ENCODE measurements at places on chromosomes 16 and 17.

DNA sequence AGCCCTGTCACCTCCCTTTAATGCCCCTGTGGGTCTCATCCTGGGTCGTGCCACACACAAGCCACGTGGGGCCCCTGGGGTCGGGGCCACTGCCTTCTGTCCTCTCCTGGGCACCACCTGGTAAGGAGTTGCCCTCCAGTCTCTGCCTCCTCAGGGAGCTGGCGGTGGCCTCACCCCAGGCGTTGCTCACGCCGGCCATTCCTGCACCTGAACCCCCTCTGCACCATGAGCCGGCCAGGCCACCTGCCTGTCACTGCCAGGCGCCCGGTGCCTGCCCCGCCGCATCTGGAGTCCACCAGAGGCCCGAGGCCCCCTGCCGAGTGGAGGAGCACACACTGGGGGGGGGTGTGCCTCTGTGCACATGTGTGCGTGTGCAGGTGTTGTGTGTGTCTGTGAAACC lies 10.4 kb downstream of the NHERF2 start:
- DNase-seq, result no peak

GRCh38 chr16:12763517-12763916 lies 40.2 kb downstream of the CPPED1 start:
- no peak for DNase-seq

DNA sequence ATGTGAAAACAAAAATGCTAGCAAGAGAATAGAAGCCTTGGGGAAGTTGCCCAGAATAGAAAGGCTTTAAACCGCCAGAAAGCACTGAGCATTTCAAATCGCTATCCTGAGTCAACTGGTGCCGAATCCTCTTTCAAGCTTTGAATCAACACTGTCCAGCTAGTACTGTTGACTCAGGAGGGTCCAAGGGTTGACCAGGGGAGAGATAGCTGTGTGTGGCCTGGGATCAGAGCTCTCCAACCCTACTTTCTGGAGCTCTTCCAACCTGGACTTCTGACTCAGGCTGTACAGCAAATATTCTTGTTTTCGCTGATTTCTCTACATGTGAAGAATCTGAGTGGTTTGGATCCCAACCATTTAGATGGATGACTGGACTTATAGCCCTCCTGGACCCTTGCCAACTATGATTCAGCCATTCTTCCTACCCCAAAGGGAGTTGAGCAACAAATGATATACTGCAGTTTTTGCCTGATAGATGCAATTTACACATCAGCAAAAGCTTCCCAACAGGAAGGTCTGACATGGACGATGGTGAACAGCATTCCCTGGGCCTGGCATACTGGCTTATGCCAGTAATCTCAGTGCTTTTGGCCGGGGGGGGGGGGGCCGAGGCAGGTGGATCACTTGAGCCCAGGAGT lies 154.0 kb upstream of the SDK2 start:
- no peak for DNase-seq

GRCh38 chr16:19348578-19349315 lies 63.2 kb downstream of the CLEC19A start:
- DNase-seq, result peak; percentile 12

DNA sequence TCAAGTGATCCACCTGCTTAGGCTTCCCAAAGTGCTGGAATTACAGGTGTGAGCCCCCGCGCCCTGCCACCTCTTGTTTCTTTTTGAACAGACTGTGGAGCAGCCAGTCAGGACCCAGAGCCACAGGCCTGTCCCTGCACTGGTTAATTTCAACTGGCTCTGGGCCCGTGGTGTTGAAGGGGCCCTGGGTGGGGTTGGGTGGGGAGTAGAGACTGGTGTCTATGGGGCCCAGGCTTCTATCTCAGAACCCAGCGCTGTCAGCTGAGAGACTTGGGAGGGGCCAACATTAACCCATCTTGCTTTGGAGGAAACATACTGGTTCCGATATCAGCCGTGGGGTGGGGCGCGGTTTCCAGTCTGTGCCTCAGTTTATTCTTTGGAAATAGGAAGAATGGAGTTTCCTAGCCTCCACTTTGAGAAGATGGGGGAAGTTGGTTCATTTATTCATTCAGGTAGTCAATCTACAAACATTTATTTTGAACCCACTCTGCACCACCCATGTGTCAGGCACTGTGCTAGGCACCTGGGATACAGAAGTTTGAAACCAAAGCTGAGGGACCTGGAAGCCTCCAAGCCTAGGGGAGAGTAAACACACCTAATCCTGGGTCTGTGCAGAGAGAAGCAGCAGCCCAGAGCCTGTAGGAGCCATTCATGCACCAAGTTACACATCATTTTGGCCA lies 15.5 kb upstream of the SLC4A1 start:
- DNase-seq, result no peak

GRCh38 chr16:85046472-85046916 lies 18.9 kb downstream of the KIAA0513 start:
- DNase-seq, result no peak

- DNase-seq, result no peak
These were observed 45.4 kb downstream of the NFATC3 start for GRCh38 chr16:68130520-68130919.

DNA sequence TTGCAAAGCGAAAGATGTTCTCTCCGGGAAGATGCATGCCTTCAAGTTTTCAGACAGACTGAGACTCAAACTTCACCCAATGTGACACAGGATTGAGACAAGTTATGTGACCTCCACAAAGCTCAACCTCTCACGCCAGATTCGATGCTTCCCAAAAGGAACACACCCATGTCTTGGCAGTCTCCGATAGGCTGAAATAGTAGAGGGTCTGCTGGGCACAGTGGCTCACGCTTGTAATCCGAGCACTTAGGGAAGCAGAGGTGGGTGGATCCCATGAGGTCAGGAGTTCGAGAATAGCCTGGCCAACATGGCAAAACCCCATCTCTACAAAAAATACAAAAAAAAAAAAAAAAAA lies 22.1 kb downstream of the ZFHX3 start:
- no peak for DNase-seq

- DNase-seq, result no peak
These were observed 320.1 kb upstream of the MAF start for GRCh38 chr16:79920685-79921084.

GRCh38 chr17:20154286-20155000 lies 145.3 kb downstream of the SPECC1 start:
- DNase-seq, result no peak

- DNase-seq, result no peak
These were observed 16.7 kb downstream of the RHOT1 start for GRCh38 chr17:32158870-32159585.

GRCh38 chr17:21124086-21124485 lies 2.7 kb upstream of the DHRS7B start:
- DNase-seq, result no peak

DNA sequence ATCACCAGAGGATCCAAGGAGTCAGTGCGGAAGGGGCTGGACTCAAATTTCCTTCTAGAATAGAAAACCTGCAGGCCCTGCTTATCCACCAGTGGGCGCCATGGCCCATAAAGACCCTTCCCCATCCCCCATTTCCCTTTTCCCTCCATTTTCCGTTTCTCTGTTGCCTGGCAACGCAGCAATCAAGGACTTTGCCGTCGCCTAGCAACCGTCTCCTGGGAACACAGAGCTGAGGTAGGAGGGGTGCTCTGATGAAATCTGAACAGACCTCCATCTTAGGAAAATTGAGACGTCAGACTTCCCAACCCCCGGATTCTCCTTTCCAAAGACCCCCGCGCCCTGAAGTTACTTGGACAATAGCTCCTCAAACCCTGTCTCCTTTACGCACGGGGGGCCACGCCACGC lies 5.7 kb downstream of the DLG4 start:
- DNase-seq, result peak; percentile 100

DNA sequence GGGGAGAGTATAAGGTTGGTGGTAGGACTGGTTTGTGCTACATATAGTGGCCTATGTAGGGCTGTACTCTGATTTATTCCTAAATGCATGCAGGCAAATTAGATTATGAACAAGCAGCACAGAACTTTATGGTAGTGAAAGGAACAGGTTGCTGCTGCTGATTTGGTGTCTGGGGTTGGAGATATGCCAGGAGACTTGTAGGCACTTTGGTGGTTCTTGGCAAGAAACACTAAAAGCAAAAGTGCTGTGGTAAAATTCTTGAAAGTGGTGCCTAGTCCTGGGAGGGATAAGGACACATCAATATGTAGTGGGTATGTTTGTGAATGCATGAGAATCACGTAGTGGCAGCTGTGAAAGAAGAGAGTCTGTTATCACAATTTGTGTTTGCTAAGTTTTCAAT lies 2126.0 kb downstream of the TP53TG3F start:
- DNase-seq, result no peak

- DNase-seq, result no peak
These were observed 96.9 kb downstream of the RBFOX3 start for GRCh38 chr17:79513820-79514535.

DNA sequence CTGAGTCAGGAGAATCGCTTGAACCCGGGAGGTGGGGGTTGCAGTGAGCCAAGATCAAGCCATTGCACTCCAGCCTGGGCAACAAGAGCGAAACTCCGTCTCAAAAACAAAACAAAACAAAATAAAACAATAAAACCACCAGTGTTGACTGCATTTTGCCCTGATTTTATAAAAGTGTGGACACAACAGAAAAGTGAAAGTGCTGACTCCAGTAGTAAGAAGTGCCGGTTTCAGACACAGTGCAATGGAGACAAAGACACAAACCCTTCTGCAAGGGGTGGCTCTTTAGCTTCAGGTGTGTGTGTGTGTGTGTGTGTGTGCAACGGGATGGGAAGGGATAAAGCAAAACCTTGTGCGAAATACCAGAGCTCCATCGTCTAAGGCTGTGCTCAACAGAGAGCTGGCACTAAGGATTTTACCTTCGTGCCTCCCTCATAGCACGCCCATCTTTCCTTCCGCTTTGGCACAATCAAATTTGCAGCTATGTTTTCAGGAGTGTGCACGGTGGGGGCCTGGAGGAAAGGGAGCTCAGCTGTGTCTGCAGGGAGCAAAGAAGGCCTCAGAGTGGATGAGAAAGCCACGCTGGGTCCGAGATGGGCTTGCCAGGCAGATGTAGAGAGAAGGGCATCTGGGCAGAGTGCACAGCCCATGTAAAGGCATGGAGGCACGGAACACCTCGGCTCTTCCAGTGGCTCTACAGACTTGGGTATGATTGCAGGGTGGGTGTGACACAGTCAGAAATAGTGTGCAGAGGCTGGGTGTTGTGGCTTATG lies 15.5 kb downstream of the MXRA7 start:
- DNase-seq, result no peak

DNA sequence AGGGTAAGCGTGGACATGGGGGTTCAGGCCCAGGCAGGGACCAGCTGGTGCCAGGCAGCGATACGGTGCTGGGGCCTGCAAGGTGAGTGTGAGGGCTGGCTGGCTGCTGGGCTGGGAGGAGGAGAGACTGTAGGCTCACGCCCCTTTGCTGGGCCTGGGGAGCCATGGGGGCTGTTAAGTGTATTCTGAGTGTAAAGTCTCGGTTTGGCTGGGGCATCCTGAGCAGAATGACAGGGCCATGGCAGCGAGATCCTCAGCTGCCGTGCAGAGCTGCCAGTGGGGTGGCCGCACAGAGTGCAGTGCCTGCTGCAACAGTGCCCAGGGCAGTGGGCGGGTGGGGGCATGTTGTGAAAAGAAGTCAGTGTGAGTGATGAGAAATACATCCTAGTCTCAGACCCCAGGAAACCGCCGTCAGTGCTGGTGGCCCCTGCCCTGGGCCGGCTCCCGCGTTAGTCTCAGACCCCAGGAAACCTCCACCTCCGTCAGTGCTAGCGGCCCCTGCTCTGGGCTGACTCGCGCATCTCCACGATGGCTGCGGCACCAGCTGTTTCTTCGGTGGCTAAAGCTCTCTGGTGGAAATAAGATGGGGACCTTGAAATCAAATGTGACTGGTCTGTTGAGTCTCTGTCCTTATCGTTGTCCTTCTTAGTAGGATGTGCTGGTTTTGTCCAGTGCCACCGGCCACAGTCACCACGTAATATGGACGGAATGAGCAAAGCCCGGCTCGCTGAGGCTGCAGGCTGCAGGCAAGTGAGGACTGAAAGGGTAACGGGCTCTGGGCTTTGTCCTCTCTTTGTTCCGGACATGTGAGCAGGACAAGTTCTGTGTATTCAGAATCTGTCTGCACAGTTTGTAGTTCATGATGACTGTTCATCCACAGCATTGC lies 22.9 kb downstream of the ACSF3 start:
- no peak for DNase-seq

- DNase-seq, result no peak
These were observed 124.1 kb upstream of the RCVRN start for GRCh38 chr17:10029129-10029528.

- DNase-seq, result no peak
These were observed 47.3 kb downstream of the ZCCHC14 start for GRCh38 chr16:87445486-87445885.

DNA sequence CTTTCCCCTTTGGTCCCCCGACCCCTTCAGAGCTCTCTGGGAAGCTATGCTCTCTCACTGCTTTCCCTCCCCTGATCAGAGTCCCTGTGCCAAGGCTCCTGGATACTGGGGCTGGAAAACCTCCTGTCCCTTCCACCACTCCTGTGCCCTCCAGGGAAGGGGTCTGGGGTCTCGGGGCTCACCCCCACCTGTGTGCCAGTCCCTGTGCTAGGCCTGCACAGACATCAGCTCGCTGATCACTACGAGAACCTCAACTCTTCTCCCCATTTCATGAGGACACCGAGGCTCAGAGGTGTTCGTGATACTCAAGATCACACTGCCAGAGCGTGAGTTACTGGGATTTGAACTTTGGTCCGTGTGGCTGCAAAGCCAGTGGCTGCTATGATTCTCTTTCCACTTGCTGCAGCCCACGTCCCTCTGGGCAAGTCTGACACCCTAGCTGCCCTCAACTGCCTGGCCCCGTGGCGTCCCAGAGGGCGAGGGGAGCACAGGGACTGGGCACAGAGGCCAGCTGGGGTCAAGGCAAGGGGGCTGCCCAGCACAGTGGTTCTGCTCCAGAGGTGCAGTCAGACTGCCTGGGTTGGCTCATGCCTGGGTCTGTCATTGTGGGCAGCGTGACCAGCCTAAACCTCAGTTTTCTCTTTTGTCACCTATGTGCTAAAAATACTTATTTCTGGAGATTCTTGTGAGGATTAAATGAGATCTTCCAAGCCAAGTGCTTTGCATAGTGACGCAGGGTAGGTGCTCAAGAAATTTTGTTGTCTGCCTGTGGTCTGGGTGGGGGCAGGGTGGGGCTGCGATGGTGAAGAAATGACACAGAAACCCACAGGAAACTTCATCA lies 43.8 kb upstream of the TOB1 start:
- DNase-seq, result no peak

- no peak for DNase-seq
These were observed 74.2 kb upstream of the MARCHF10 start for GRCh38 chr17:62882284-62882683.

- no peak for DNase-seq
These were observed 3.1 kb downstream of the HAGHL start for GRCh38 chr16:729768-730665.

GRCh38 chr16:30478766-30479478 lies 6.4 kb downstream of the ITGAL start:
- no peak for DNase-seq

GRCh38 chr16:86783636-86784626 lies 205.6 kb downstream of the FOXL1 start:
- DNase-seq, result no peak

GRCh38 chr16:82178352-82178751 lies 8.3 kb upstream of the MPHOSPH6 start:
- no peak for DNase-seq

- DNase-seq, result no peak
These were observed 193.1 kb upstream of the FOXF1 start for GRCh38 chr16:86316967-86317812.
